ENCODE measurements at places on chromosomes 11 and 22. TPM values are rescaled to one million over a fixed set of nuclear protein-coding genes. Genes with fewer than 3 reads are reported as not detected.
A peak's percentile ranks its signal among the peaks of the same experiment; 100 is the strongest.

FAM83F gene
- total RNA-seq, result 11.4 TPM

OR51E2 gene
- 0.45 TPM for total RNA-seq

MUC5AC gene
- 0.27 TPM for total RNA-seq

TEX12 gene
- 0.58 TPM for total RNA-seq

TBC1D10A gene
- 29.4 TPM for total RNA-seq

CECR2 gene
- total RNA-seq, result 4.8 TPM

GGT1 gene
- 9.0 TPM for total RNA-seq

DCDC1 gene
- total RNA-seq, result 1.2 TPM

CNGA4 gene
- total RNA-seq, result 0.31 TPM

YPEL4 gene
- 2.1 TPM for total RNA-seq

MS4A4E gene
- total RNA-seq, result 7.1 TPM

TMEM151A gene
- 0.31 TPM for total RNA-seq

PYGM gene
- total RNA-seq, result 8.1 TPM

PDE2A gene
- 74.4 TPM for total RNA-seq

KCNK7 gene
- 1.5 TPM for total RNA-seq

PHLDB1 gene
- 419 TPM for total RNA-seq

DNA sequence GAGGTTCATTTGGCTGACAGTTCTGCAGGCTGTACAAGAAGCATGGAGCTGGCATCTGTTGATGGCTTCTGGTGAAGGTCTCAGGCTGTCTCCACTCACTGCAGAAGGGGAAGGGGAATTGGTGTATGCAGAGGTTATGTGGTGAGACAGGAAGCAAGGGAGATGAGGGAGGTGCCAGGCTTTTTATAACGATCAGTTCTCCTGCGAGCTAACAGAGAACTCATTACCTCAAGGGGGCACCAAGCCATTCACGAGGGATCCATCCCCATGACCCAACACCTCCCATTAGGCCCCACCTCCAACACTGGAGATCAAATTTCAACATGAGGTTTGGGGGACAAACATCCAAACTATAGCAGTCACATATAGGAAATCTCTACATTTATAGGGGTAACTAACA lies 38.7 kb upstream of the E2F8 start:
- DNase-seq, result no peak

DNA sequence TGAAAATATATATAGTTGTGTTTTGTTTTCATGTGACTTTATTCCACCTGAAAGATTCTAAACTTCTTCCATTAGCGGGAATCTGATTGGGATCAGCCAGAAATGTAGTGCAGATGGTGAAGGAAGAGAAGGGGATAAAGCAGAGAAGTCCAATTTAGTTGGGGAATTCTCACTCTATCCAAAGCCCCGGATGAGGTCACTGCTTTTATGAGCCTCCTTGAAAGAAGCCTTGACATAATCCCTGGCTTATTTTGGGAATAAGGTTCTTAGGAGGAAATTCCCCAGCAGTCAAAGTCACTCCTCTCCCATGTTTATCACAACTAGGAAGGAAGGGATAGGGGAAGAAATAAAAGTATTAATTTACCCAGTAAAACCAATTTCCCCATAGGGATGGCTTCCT lies 41.1 kb downstream of the OSBP start:
- no peak for DNase-seq

DNA sequence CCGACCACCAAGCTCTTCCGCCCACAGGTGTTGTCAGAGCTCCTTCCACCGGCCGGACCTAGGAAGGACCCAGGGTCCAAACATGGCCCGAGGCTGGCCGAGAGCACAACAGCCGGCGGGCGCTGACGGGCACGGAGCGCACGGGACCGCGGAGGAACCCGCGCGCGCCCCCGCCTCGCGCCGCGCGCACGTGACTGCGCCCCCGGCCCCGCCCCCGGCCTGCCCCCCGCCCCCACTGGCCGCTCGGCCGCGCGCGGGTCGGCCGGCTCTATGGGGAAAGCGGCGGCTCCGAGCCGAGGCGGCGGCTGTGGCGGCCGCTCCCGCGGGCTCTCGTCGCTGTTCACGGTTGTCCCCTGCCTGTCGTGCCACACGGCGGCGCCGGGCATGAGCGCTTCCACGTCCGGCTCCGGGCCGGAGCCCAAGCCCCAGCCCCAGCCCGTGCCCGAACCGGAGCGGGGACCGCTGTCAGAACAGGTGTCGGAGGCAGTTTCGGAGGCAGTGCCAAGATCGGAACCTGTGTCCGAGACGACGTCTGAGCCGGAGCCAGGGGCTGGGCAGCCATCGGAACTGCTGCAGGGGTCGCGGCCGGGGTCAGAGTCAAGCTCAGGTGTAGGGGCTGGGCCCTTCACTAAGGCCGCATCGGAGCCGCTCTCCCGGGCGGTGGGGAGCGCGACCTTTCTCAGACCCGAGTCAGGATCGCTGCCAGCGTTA lies at the start of gene OSBP2:
Gene OSBP2 (plus strand): TSS at position 235 of the 711 bp plus-strand sequence. CDS start 36 bp downstream, at position 271.
- peak; percentile 61 for DNase-seq

GRCh38 chr11:11155962-11156815 lies 196.9 kb downstream of the CSNK2A3 start:
- no peak for DNase-seq

DNA sequence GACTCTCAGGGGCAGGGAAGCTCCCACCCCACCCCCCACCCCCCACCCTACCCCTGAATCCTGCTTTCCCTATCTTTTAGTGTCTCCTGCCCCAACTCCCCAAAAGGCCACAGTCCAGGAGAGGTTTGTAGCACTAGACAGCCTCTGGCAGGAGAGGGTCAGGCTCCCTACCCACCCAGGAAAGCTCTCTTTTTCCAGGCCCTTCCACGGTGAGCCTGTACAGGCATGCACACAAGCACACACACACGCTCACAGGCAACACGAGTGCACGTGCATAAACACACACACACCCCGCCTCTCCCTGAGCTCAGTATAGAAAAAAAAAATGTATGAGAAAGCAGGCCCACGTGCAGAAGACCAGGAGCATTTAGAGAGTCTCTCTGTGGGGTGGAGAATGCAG lies 414.0 kb downstream of the MN1 start:
- peak; percentile 28 for DNase-seq

DNA sequence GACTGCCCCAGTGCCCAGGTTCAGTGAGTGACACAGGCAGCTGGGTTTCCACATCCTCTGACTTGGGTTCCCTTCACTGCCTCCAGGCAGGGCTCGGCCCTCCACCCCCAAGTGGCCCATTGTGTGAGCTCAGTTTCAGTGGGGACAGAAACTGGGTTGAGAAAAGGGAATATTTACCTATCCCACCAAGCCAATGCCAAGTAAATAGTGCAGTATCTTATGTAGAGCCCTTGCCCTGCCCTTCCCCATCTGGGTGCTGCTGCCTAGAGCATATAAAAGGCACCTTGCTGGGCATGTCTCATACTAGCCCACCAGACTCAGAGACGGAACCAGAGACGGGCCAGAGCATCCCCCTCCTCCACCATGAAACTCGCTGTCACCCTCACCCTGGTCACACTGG lies at the start of gene SCGB1A1:
Gene SCGB1A1 (plus strand): TSS at position 301 of the 400 bp plus-strand sequence. CDS start 63 bp downstream, at position 364.
- no peak for DNase-seq

DNA sequence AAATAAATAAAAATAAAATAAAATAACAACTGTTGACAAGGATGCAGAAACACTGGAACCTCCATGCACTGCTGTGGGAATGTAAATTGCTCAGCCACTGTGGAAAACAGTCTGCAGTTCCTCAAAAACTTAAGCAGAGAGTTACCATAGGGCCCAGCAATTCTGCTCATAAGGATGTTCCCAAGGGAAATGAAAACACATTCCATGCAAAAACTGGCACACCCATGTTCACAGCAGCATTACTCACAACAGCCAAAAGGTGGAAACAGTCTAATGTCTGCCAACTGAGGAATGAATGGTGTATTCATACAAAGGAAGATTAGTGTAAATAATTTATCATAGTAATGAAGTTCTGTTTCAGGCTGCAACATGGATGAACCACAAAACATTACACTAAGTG lies 3.2 kb upstream of the KRTAP5-10 start:
- DNase-seq, result no peak

DNA sequence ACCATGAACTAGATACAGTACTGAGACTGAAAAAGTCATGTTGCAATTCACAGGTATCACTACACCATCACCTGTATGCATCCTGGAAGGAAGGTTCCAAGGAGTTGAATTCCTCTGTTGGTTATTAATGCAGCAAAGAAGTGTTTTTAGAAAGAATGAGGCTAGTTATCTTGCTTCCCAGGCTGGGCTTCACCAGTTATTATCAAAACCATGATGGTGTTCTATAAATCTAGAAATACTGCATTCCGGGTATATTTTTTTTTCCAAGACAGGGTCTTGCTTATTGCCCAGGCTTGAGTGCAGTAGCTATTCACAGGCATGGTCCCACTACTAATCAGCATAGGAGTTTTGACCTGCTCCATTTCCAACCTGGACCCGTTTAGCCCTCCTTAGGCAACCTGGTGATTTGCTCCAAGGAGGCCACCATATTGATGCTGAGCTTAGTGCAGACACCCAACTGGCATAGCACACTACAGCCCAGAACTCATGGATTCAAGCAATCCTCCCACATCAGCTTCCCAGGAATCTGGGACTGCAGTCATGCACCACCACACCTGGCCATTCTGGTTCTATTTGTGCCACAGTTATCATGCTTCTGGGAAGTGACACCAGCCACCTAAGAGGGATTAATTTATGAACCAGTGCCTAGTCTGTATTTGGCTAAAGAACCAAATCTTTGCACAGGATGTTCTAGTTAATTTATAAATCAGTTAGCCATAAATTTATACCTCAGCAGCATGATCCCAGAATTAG lies 1.6 kb upstream of the MPEG1 start:
- no peak for DNase-seq

DNA sequence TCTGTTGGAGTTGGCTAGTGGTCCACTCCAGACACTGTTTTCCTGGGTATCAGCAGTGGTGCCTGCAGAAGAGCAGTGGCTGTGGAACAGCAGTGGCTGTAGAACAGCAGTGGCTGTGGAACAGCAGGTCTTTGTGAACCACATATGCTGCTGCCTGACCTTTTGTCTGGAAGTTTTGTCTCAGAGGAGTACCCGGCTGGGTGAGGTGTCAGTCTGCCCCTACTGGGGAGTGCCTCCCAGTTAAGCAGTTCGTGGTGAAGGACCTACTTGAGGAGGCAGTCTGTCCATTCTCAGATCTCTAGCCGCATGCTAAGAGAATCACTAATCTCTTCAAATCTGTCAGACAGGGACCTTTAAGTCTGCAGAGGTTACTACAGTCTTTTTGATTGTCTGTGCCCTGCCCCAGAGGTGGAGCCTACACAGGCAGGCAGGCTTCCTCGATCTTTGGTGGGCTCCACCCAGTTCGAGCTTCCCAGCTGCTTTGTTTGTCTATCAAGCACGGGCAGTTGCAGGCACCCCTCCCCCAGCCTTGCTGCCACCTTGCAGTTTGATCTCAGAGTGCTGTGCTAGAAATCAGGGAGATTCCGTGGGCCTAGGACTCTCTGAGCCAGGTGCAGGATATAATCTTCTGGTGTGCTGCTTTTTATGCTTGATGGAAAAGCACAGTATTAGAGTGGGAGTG lies 89.1 kb upstream of the TRIM48 start:
- DNase-seq, result no peak

DNA sequence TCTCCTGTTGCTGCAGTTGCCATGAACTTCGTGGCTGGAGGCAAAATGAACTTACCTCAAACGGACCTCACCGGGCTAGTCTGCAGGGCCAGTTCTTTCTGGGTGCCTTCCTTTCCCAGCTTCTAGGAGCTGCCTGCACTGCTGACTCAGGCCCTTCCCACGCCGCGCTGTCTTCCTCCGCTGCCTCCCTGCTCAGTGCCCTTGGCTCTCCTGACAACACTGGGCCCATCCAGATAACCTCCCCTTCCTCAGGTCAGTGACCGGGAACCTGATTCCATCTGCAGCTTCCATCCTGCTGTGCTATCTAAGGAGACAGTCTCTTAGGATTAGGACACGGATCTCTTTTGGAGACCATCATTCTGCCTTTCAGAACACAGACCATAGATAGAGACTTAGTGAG lies 19.3 kb downstream of the MOB2 start:
- DNase-seq, result no peak

DNA sequence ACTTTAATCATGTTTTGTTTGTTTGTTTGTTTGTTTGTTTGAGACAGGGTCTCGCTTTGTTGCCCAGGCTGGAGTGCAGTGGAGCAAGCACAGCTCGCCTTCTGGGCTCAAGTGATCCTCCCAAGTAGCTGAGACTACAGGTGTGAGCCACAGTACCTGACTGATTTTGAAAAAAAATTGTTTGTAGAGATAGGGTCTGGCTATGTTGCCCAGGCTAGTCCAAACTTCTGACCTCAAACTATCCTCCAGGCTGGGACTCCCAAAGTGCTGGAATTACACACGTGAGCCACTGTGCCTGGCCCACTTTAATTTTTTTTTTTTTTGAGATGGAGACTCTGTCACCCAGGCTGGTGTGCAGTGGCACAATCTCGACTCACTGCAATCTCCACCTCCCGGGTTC lies 74.8 kb upstream of the CLDN5 start:
- no peak for DNase-seq

- DNase-seq, result peak; percentile 79
These were observed at the start of gene TLCD5 for GRCh38 chr11:120324932-120325810. TLCD5 (plus strand) TSS chr11:120325299; CDS start chr11:120327442, 2,143 bp downstream.

- DNase-seq, result peak; percentile 64
These were observed 469 bp upstream of the OSBP2 start for GRCh38 chr22:30694171-30694639.

- no peak for DNase-seq
These were observed 968 bp downstream of the RHBDD3 start for GRCh38 chr22:29266564-29267461.

DNA sequence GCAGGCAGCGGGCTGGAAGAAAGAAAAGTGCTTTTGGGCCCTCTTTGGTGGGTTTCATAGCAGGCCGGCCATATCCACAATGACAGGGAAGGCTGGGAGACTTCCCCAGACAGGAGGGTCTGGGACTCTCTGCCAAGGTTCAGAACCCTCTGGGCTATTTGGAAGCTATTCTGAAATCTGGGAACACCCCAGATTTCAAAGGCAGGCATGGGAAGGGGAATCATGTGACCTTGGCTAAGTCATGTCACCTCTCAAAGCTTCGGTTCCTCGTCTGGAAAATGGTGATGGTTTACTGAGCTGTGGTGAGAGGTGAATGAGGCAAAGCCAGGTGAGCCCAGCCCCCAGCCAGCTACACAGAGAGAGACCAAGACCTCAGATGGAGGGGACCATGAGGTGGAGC lies 4.6 kb downstream of the CASTOR1 start:
- no peak for DNase-seq

GRCh38 chr11:133573081-133573480 lies 40.8 kb upstream of the OPCML start:
- no peak for DNase-seq

DNA sequence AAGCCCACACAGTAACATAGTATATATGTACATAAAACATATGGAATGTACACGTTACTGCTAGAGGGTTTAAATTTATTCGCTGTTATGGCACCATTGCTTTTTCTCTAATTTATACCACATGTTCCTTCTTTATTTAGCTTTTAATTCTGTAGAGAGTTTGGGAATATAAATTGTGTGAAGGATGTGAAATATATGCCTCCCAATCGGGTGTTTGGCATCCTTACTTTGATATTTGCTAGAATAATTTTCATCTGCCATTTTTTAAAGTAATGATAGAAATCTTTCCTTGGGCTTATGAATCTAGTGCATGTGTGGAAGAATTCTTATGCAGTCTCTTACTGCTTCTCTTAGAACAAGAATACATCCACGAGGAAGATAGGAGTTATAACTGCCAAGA lies 509.8 kb upstream of the RAG2 start:
- no peak for DNase-seq

- no peak for DNase-seq
These were observed 874.4 kb downstream of the NTM start for GRCh38 chr11:132244846-132245245.

GRCh38 chr11:120326228-120326627 lies 1.1 kb downstream of the TLCD5 start:
- no peak for DNase-seq

- no peak for DNase-seq
These were observed 106.7 kb downstream of the MORC2 start for GRCh38 chr22:30861688-30862552.

GRCh38 chr11:35066030-35066429 lies 72.9 kb upstream of the CD44 start:
- no peak for DNase-seq
